ENCODE measurements at places on chromosomes 13 and 19.

DNA sequence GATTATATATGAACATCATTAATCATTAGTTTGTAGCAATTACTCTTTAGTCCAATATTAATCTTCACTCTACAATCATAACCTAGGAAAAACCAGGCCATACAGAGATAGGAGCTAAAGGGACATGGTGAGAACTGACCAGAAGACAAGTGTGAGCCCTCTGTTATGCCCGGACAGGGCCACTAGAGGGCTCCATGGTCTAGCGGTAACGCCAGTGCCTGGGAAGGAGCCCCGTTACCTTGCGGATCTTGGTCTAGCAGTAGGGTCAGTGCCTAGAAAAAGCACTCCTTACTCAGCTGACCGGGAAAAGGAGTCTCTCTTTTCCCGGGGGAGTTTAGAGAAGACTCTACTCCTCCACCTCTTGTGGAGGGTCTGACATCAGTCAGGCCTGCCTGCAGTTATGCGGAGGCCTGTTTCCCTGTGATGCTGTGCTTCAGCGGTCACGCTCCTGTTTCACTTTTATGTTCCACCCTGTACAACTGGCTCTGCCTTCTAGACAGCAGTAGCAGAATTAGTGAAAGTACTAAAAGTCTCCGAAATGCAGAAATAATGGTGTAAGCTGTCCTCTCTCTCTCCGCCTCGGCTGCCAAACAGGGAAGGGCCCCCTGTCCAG lies 13.8 kb downstream of the OR7D4 start:
- peak; percentile 21 for DNase-seq

DNA sequence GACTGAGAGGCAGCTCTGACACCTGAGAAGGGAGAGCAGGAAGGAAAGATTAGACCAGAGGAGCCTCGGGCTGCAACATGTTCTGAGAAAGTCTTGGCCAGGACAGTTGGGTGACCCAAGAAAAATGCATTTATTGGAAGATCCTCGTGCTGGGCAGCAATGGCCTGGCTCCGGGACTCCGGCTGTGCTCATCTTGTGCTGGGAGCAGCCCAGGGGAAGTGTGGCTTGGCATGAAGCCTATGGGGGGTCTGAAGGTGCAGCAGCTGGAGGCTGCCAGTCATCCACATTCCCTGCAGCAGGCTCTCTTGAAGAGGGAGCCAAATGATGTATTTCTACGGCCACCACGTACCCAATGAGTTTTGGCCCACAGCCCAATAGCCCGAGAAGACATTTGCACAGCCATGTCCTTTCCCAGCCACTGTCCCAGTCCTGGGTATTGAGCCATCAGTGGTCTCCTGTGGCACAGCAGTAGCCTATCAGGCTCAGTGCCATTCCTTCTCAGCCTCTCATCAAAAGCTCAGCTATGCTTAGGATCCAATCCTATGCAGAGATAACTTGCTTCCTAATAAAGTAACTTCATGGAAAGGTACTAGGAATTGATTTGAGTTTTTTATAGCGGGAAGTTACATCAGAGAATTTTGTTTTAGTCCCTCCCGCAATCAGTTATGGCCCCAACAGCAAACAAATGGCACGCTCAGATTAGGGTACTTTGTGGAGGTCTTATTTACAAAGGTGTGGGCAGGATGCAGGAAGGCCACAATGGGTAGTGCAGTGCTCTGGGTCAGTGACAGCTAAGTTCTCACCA lies 76.0 kb upstream of the MEDAG start:
- DNase-seq: no peak

DNA sequence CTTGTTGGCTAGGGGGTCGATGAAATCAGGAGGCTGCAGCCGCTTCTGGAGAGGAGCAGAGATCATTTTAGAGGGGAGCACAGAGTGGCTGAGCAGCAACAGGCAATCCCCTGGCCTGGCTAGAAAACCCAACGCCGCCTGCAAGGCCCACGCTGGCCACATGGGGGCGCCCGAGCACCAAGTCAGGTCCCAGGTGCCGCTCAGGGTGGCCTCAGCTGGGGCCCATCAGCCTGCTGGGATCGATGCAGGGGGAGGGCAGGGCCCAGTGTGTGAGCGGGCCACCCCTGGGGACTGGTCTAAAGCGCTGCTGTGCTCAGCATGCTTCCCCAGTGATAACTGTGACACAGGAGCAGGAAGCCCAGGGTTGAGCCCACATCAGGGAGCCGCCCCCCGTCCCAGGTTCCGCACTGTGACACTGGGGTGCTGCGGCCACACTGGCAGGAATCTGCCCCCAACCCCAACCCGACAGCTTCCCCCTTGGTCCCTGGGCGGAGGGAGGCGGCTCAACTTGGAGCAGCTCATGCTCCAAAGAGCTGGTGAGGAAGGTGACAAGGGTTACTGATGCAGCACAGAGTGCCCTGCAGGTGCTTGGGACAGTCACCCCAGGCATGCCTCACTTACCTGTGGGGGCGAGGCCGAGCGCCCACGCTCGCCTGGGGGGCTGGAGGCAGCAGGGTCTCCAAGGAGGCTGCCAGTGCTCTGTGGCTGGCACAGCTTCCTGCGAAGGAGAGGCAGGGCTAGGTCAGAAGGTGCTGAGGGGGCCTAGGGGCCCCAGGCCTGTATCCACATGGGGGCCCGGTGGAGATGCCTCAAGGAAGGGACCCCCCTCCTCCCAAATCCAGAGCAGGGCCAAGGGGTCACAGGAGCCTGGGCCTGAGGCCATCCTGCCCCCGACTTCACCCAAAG lies 13.3 kb upstream of the ISYNA1 start:
- peak; percentile 76 for DNase-seq

DNA sequence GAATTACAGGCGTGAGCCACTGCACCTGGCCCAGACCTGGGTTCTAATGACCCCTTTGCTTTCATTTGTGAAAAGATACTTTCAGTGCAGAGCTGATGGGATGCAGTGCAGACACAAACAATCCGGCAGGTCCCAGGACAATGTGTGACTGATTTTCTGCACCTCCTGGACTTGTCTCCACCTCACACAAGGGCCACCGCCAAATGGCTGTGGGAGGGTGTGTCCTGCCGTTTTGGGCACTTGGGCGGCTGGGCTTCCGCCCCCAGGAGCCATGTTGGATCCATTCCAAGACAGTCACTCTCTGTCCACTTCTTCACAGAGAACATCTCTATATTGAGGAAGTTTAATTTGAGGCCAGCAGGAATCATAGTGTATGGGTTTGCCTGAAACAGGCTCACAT lies 112.3 kb upstream of the ZNF507 start:
- no peak for DNase-seq

DNA sequence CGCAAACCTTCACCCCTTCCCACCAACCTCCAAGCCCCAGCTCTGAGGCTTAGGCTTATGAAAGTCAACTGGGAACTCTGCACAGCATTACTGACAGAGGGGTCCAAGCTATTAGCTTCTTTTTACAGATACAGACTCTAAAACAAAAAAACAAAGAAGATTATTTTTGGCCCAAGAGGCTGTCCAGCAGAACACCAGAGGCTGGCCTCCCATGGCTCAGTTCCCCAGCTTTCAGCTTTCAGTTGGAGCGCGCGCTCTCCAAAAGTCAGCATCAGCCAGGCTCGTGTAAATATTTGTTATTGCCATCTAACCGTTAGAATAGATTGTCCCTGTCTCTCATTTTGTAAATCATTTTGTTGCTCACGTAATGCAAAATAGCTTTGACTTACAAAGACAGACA lies 58.4 kb downstream of the ZIC5 start:
- no peak for DNase-seq

GRCh38 chr13:40781717-40782116 lies 7.7 kb upstream of the SLC25A15 start:
- no peak for DNase-seq

GRCh38 chr13:25630329-25630900 lies 258.6 kb downstream of the ATP8A2 start:
- no peak for DNase-seq

DNA sequence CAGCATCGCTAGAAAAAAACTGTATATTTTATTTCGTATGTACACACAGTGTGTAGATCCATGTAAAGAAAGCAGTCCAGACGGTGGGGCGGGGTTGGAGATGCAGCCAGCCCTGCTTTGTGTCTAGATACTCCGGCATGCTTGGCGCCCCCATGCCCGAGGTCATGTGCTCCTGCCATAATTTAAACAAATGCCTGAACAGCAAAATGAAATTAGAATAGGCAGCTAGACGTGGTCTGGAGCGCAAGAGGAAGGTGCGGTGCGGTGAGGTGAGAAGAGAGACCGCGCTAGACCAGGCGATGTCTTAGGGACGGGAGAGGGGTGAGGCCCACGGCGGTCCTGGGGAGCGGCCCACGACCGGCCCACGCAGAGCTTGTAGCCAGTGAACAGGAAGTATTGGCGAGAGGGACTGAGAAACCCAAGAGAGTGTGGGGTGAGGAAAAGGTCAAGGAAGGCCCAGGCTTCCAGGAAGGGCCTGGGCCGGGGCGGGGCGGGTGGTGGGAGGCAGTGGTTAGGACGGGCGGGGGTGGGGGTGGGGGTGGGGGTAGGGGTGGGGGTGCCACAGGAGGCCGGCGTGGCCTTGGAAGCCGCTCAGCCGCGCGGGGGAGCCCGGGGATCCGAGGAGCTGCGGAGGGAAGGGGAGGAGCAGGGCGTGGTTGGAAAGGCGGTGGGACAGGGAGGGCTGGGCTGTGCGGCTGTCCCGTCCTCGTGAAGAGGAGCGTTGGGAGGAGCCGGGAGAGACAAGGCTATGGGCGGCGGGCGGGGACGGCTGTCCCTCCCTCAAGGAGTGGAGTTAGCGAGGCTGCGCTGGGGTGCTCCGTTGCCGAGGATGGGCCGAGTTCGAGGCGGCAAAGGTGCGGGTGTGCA lies 254.7 kb upstream of the SGCG start:
- DNase-seq: no peak

DNA sequence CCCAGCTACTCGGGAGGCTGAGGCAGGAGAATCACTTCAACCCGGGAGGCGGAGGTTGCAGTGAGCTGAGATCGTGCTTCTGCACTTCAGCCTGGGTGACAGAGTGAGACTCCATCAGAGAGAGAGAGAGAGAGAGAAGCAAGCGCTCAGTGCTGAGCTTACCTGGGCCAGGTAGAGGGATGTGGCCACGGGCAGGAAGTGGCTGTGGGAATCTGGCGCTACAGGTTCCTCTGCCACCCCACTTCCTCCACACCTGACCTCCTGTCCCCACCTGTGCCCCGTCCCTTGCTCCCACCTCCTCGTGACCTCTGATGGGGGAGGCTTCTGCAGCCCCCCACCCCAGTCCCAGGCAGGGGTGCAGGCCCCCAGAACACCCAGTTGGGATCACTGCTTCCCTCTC lies 1.0 kb upstream of the NCCRP1 start:
- DNase-seq: no peak

GRCh38 chr19:5864725-5865486 lies 5.4 kb downstream of the FUT5 start:
- DNase-seq: no peak
